ENCODE measurements at places on chromosomes 5 and 9. TPM values are rescaled to one million over a fixed set of nuclear protein-coding genes. Genes with fewer than 3 reads are reported as not detected.
A peak's percentile ranks its signal among the peaks of the same experiment; 100 is the strongest.

PDGFRB gene
- total RNA-seq = not detected

DNA sequence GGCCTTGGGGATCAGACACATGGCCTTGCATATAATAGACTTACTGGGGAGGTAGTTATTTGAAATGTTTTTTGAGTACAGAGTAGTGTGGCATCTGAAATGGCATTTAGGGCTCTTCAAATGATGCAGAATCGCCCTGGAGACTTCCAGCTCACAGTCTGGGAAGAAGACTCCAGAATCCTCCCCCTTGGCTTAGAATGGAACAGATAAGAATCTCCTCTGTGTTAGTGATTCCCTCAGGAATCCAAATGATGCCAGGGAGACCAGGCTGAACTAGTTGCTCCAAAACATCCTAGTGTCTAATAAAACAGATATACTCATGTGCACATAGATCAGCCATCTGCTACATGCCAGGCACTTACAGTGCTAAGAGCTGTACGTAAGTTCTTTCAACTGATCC, 38.6 kb upstream of the SMC5 start:
- H3K4me3 ChIP-seq = no peak overlapping the region
- H3K4me1 ChIP-seq = no peaks in the 10 kb centered on the region
- no peaks in the 10 kb centered on the region for H3K27me3 ChIP-seq
- DNase-seq = no peak
- H3K36me3 ChIP-seq = no peaks in the 10 kb centered on the region

DNA sequence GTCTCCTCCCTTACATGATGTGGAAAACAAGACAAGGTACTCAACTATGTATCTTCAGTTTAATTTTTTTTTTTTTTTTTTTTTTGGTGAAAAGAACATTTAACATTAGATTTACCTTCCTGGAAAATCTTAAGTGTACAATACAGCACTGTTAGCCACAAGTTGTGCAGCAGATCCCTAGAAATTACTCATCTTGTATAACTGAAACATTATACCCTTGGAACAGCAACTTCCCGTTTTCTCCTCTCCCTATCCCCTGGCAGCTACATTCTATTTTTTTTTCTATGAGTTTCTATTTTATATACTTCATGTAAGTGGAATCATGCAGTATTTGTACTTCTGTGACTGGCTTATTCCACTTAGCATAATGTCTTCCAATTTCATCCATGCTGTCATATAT, 421.9 kb upstream of the FTMT start:
- H3K27me3 ChIP-seq = no peaks in the 10 kb centered on the region
- no peak overlapping the region for H3K4me3 ChIP-seq
- no peaks in the 10 kb centered on the region for H3K4me1 ChIP-seq
- no peak for DNase-seq

GRCh38 chr5:96067894-96068614, 106.4 kb upstream of the ELL2 start:
- H3K4me1 ChIP-seq = no peaks in the 10 kb centered on the region
- H3K27me3 ChIP-seq = no peaks in the 10 kb centered on the region
- H3K4me3 ChIP-seq = no peak overlapping the region
- no peaks in the 10 kb centered on the region for H3K36me3 ChIP-seq
- no peak overlapping the region for H3K27ac ChIP-seq

DNA sequence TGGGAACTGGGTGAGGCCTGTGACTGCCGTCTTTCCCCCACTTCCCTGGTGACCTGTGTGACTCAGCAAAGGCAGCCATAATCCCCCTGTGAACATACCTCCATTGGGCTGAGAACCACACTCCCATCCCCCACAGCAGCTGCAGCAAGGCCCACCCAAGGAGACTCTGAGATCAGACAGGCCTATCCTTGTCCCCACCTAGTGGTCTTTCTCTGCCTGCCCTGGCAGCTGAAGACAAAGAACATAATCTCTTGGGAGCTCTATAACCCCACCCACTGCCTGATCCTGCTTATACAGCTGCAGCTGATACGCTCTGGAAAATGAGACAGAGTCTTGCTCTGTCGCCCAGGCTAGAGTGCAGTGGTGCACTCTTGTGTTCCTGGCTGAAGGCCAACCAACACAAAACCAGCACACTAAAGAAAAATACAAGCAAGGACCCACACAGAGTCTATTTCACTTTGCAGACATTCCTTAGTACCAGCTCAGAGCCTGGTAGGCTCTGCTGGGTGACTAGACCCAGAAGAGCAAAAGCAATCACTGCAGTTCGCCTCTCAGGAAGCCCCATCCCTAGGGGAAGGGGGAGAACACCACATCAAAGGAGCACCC, 106.7 kb downstream of the MCTP1 start:
- no peak overlapping the region for H3K4me3 ChIP-seq
- no peaks in the 10 kb centered on the region for H3K4me1 ChIP-seq
- no peak for DNase-seq
- no peak overlapping the region for H3K27ac ChIP-seq
- H3K36me3 ChIP-seq = no peaks in the 10 kb centered on the region

- no peak for DNase-seq
- H3K36me3 ChIP-seq = no peaks in the 10 kb centered on the region
Observed at GRCh38 chr5:132057498-132058255, 2.8 kb upstream of the IL3 start.

PCDHGB4 gene
- not detected for total RNA-seq

- H3K4me3 ChIP-seq = no peak overlapping the region
- no peaks in the 10 kb centered on the region for H3K27me3 ChIP-seq
- no peak overlapping the region for H3K27ac ChIP-seq
- peaks cover 28% of the 10 kb centered on the region for H3K36me3 ChIP-seq
Observed at GRCh38 chr9:21810881-21811280, 8.4 kb downstream of the MTAP start.

DNA sequence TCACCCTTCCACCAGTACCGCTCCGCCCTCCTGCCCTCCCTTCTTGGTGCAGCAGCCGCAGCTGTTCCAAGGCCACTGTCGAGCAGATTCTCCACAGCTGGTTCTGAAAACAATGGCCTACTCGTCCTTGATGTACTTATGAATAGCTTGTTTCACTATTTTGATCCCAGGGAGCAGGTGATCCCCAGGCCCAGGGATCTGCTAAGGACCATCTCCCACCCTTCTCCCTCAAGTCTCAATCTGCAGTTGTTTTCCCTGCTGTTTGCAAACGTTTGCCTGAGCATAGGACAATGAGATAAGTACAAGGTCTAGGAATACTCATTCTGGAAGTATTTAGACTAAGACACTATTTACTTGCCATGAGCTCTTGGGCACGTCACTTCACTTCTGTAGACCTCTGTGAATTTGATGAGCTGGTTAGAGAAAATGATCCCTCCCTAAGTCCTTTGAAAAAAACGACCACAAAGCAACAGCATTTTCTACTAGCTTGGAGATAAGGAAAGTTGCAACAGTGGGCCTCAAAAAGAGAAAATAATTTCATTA, 1.8 kb downstream of the LURAP1L start:
- DNase-seq = no peak
- H3K27ac ChIP-seq = no peak overlapping the region
- H3K27me3 ChIP-seq = peaks cover 16% of the 10 kb centered on the region
- peaks cover 3% of the 10 kb centered on the region for H3K4me1 ChIP-seq
- no peak overlapping the region for H3K4me3 ChIP-seq
- H3K36me3 ChIP-seq = no peaks in the 10 kb centered on the region

GRCh38 chr5:177430972-177431316, 4.5 kb downstream of the GRK6 start:
- peaks cover 74% of the 10 kb centered on the region for H3K36me3 ChIP-seq
- DNase-seq = no peak
- H3K4me3 ChIP-seq = peak overlapping the region; percentile 65
- H3K27ac ChIP-seq = peak overlapping the region; percentile 92
- no peaks in the 10 kb centered on the region for H3K27me3 ChIP-seq
- peaks cover 92% of the 10 kb centered on the region for H3K4me1 ChIP-seq

SLC35A4 gene
- 16.9 TPM for total RNA-seq

DNA sequence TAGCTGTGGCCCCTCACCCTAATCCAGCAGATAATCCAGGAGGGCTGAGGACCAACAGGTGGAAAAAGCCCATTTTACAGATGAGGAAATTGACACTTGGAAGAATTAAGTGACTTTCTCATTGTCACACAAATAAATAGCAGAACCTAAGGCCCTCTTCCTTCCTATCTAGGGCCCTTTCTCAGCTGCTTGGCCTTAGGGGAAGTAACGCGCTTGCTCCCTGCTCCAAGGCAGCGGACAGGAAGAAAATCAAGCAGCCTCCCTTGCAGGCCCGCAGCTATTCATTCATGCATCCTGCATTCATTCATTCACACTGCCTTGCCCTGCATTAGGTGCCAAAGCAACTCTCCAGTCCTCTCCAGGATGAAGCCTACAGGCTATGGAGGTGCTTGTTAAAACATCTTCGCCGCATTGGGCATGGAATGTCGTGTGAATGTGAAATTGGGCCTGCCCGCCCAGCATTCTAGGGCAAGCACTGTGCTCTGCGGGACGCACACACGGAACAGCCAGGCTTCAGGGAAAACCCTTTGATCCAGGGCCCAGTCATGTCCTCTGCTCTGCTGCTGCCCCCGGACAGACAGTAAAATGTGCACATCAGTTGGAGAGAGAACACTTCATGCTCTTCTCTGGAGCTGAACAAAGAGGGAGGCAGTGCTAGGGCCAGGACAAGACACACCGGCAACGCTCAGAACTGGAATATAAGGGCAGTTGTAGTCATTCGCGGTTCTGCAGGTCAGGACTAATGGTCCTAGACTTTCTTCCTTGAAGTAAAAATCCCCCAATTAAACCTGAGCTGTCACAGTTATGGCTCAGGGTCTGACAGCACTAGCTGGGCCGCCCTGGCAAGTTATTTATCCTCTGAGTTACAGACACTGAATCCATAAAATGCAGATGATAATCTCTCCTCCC, 166.0 kb downstream of the COL23A1 start:
- H3K27ac ChIP-seq = no peak overlapping the region
- H3K4me1 ChIP-seq = no peaks in the 10 kb centered on the region
- H3K36me3 ChIP-seq = no peaks in the 10 kb centered on the region
- DNase-seq = no peak

- no peaks in the 10 kb centered on the region for H3K36me3 ChIP-seq
- no peak overlapping the region for H3K27ac ChIP-seq
- H3K4me3 ChIP-seq = no peak overlapping the region
- H3K27me3 ChIP-seq = no peaks in the 10 kb centered on the region
- DNase-seq = no peak
- peaks cover 3% of the 10 kb centered on the region for H3K4me1 ChIP-seq
Observed at GRCh38 chr5:1374679-1375055, 29.8 kb upstream of the CLPTM1L start.

- H3K36me3 ChIP-seq = no peaks in the 10 kb centered on the region
- H3K27ac ChIP-seq = no peak overlapping the region
- no peak overlapping the region for H3K4me3 ChIP-seq
- no peak for DNase-seq
- no peaks in the 10 kb centered on the region for H3K27me3 ChIP-seq
Observed at GRCh38 chr9:124179196-124180071, 78.3 kb upstream of the NEK6 start.

DNA sequence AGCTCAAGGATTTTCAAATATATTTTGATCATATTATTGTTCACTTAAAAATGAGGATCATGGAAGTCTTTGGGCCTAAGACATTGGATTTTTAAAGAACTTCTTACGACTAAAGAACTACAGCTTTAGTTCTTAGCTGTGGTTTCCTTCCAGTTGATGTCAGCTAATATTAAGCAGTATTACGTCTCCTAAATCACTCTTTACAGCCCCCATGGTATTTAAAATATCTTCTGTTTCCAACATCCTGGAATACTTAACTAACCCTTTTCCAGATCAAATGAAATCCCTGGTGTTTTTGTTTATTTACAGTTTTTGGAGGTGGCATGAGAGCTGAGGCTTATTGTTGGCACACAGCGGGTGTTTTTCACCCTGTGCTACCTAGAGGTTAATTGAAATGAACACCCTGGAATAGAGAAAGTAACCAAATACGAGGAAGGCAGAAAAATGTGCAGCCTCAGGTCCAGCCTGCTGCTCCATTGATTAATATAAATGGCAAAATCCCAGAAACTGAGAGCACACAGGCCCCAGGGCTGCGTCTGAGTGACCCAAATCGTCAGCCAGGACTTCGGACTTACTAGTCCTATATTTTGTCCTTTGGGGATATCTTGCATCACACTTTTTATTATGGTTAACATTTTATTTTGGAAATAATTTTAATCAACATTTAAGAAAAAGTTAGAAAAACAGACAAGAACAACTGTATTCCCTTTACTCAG, 52.3 kb upstream of the ICE1 start:
- DNase-seq = no peak
- no peaks in the 10 kb centered on the region for H3K27me3 ChIP-seq
- no peaks in the 10 kb centered on the region for H3K4me1 ChIP-seq

ECM2 gene
- not detected for total RNA-seq

GRCh38 chr5:174231956-174232487, 186.5 kb downstream of the NSG2 start:
- H3K4me1 ChIP-seq = no peaks in the 10 kb centered on the region
- no peaks in the 10 kb centered on the region for H3K36me3 ChIP-seq
- DNase-seq = no peak
- H3K27me3 ChIP-seq = no peaks in the 10 kb centered on the region

DNA sequence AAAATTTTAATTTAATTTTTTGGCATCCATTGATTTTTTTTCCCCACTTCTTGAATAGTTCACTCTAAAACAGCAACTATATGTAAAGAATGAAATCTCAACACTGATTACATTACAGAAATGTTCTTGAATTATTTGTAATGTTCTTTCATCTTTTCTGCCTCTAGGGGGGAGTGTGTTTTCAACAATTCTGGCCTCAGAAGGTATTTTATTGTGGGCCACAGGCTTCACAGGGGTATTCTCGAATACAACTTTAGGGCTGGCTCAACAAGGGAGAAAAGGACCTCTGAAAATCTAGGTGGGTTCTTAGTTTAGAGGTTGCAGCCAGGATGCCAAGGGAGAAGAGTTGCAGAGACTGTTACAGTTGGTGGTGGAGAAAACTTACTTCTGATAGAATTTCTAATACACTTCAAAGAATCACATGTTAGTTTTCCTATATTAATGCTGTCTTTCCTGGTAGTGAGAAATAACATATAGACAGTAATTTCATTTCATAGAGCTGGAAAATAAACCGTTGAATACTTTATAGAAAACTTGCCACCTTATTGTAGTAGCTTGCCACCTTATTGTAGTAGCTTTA, 3.6 kb upstream of the NPR3 start:
- peaks cover 30% of the 10 kb centered on the region for H3K27me3 ChIP-seq
- DNase-seq = no peak
- H3K27ac ChIP-seq = no peak overlapping the region

- peaks cover 24% of the 10 kb centered on the region for H3K4me1 ChIP-seq
- H3K36me3 ChIP-seq = no peaks in the 10 kb centered on the region
- no peak overlapping the region for H3K4me3 ChIP-seq
- no peak overlapping the region for H3K27ac ChIP-seq
Observed at GRCh38 chr5:138495351-138495750, 30.1 kb downstream of the EGR1 start.

All from CD4-positive, alpha-beta T cell (primary cell).